Midbrain (tissue), 1 donor: ENCODE measurements at places on chromosomes 4 and X.

- DNase-seq: no peak
These were observed 558.5 kb downstream of the IL15 start for GRCh38 chr4:142194905-142195304.

DNA sequence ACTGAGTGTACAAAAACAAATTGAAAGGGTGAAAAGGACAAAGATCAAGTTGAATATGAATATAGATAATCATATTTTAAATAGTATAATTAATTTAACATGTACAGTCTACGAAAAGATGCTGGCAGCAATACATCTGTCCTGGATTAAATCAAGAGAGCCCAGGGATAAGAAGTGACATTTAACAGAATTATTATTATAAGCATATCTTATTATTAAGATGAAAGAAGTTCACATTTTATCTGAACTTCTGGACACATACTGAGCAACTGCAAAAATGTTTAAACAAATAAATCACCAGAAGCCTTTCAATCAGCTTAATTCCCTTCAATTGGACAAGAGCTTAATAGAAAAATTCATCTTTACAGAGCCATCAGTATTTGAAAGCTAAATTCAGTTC lies 50.4 kb downstream of the SERTM2 start:
- no peak for DNase-seq

DNA sequence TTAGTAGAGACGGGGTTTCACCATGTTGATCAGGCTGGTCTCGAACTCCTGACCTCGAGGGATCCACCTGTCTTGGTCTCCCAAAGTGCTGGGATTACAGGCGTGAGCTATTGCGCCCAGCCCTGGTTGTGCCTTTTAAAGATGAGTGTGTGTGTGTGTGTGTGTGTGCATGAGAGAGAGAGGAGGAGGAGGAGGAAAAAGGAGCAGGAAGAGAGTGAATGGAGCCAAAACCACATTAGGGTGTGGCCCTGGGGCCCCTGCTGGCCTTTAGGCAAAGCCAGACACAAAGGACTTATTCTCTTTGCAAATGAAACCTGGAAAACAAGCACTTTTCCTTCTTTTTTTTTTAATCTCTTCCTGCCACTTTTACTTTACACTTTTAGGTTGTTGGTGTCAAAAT lies 48.2 kb upstream of the KLF3 start:
- no peak for DNase-seq

GRCh38 chrX:82451725-82452124 lies 1056.4 kb upstream of the POU3F4 start:
- DNase-seq: no peak

GRCh38 chrX:132115792-132116191 lies 12.0 kb downstream of the FRMD7 start:
- no peak for DNase-seq

GRCh38 chr4:183328832-183329231 lies 6.6 kb upstream of the CLDN24 start:
- DNase-seq: no peak

DNA sequence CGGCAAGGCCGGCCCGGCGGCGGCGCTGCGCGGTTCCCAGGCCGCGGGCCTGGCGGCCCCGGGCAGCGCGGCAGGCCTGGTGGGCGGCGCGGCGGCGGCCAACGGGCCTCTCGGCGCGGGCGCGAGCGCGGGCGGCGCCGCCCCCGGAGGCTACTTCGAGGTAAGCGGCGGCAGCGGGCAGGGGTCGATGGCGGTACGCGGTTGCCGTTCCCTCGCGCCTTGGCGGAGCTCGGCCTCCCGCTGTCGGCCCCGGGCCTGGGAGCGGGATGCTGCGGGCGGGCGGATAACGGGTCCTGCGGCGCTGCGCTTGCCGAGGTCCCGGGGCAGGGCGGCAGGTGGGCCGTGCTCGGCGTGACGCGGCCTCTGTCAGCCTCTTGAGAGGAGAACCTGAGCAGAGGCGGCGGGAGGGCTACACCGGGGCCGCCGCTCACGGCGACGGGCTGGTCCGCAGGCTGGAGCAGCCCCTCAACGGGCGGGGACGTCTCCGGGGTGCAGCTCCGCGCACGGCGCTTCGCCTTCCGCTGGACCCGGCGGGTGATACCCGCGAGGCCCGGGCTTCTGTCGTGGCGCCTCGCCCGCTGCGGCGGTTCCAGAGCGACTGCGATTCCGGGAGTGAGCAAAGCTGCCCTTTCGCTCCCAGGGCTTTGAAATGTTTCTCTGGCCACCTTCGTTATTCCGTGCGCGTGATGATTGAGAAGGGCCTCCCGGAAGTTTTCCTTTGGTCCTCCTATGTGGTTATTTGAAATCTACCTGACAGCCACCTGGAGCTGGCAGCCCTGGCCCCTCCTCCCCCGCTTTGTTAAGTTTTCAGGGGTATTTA lies 774 bp downstream of the FAM193A start:
- peak; percentile 26 for DNase-seq

DNA sequence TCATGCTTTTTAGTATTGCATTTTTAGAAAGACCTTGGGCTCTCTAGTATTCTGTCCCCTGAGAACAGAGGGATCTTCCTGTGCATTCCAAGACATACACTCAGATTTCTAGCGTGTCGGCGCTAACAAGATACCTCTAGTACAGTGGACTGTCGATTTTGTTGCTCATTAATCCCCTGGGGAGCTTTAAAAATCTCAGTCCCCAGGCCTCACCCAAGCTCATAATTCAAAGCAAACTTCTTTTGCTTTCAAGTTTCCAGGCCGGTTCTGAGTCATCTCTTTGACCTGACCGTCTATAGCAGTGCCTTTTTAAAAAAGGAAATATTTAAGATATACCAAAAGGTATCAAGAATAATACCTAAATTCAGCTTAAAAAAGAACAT lies 137.0 kb downstream of the AMMECR1 start:
- no peak for DNase-seq

DNA sequence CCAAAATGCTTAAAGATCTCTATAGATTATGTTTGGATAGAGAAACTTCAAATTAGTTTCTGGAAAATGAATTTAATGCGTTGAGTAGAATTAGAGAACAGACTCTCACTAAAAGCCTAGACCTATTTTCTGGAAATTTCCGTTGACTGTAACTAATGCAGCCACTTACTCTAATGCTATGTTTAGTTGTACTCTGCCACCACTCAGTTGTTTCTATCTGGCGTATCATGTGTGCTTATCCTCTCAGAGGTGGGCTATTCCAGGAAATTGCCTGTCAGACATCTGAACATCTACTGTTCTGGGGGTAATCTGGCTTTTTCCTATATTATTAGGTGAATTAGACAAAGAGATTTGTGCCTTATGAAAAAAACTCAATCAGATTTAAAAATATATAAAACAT lies 347.1 kb upstream of the FSTL5 start:
- DNase-seq: no peak

- no peak for DNase-seq
These were observed 323.6 kb downstream of the BCOR start for GRCh38 chrX:39773923-39774773.

- DNase-seq: no peak
These were observed 50.9 kb downstream of the CEP44 start for GRCh38 chr4:174334628-174335027.

- DNase-seq: peak; percentile 12
These were observed 2.4 kb upstream of the RAB40AL start for GRCh38 chrX:102934624-102935023.

GRCh38 chr4:182219411-182220056 lies 23.7 kb upstream of the TENM3 start:
- DNase-seq: no peak

DNA sequence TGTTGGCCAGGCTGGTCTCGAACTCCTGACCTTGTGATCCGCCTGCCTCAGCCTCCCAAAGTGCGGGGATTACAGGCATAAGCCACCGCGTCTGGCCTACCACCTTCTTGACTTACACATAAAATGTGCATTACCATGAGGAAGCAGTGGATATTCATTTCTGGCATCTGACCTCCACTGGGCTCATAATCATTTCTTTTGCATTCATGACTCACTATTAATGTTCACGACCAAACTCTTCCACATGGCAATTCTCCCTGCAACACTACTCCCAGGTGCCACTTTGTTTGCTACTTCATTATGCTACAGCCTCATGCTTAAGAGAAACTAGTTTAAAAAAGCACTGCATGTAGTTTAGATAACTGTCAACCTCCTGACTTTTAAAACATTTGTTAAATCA lies 22.7 kb downstream of the RASGEF1B start:
- no peak for DNase-seq
